ENCODE measurements at places on chromosomes 5 and 9. TPM values are rescaled to one million over a fixed set of nuclear protein-coding genes. Genes with fewer than 3 reads are reported as not detected.
A peak's percentile ranks its signal among the peaks of the same experiment; 100 is the strongest.

JADE2 gene
- total RNA-seq, result 0.71 TPM

- no peaks in the 10 kb centered on the region for H3K36me3 ChIP-seq
- H3K27me3 ChIP-seq, result no peaks in the 10 kb centered on the region
- H3K27ac ChIP-seq, result no peak overlapping the region
- peaks cover 45% of the 10 kb centered on the region for H3K4me1 ChIP-seq
- H3K4me3 ChIP-seq, result no peak overlapping the region
- no peak for DNase-seq
Measured at GRCh38 chr5:142805339-142805738, 35.2 kb downstream of the ARHGAP26 start.

- no peaks in the 10 kb centered on the region for H3K36me3 ChIP-seq
- H3K27ac ChIP-seq, result no peak overlapping the region
- peaks cover 10% of the 10 kb centered on the region for H3K27me3 ChIP-seq
- H3K4me3 ChIP-seq, result no peak overlapping the region
- H3K4me1 ChIP-seq, result no peaks in the 10 kb centered on the region
Measured at GRCh38 chr9:91942201-91942600, 7.8 kb downstream of the ROR2 start.

GRCh38 chr9:118940473-118940872, 428.8 kb downstream of the BRINP1 start:
- no peaks in the 10 kb centered on the region for H3K36me3 ChIP-seq
- no peaks in the 10 kb centered on the region for H3K27me3 ChIP-seq
- no peak overlapping the region for H3K27ac ChIP-seq
- H3K4me1 ChIP-seq, result no peaks in the 10 kb centered on the region
- DNase-seq, result no peak

- H3K4me1 ChIP-seq, result no peaks in the 10 kb centered on the region
- H3K36me3 ChIP-seq, result peaks cover 33% of the 10 kb centered on the region
- DNase-seq, result no peak
- no peak overlapping the region for H3K4me3 ChIP-seq
Measured at GRCh38 chr5:77066184-77066583, 20.9 kb downstream of the ZBED3 start.

ALDOB gene
- not detected for total RNA-seq

SLC1A1 gene
- total RNA-seq, result not detected

GRCh38 chr5:152113401-152113800, 188.8 kb upstream of the GLRA1 start:
- no peak overlapping the region for H3K4me3 ChIP-seq
- no peak for DNase-seq
- H3K4me1 ChIP-seq, result no peaks in the 10 kb centered on the region
- no peaks in the 10 kb centered on the region for H3K36me3 ChIP-seq

ABCA1 gene
- total RNA-seq, result 0.04 TPM

GRM6 gene
- total RNA-seq, result not detected

TBCA gene
- total RNA-seq, result 661 TPM

CACFD1 gene
- total RNA-seq, result 13.6 TPM

- H3K4me1 ChIP-seq, result no peaks in the 10 kb centered on the region
- H3K4me3 ChIP-seq, result no peak overlapping the region
- no peaks in the 10 kb centered on the region for H3K36me3 ChIP-seq
- no peak for DNase-seq
- no peak overlapping the region for H3K27ac ChIP-seq
- H3K27me3 ChIP-seq, result no peaks in the 10 kb centered on the region
Measured at GRCh38 chr5:178778919-178779318, 48.5 kb upstream of the ZNF354A start.

DNA sequence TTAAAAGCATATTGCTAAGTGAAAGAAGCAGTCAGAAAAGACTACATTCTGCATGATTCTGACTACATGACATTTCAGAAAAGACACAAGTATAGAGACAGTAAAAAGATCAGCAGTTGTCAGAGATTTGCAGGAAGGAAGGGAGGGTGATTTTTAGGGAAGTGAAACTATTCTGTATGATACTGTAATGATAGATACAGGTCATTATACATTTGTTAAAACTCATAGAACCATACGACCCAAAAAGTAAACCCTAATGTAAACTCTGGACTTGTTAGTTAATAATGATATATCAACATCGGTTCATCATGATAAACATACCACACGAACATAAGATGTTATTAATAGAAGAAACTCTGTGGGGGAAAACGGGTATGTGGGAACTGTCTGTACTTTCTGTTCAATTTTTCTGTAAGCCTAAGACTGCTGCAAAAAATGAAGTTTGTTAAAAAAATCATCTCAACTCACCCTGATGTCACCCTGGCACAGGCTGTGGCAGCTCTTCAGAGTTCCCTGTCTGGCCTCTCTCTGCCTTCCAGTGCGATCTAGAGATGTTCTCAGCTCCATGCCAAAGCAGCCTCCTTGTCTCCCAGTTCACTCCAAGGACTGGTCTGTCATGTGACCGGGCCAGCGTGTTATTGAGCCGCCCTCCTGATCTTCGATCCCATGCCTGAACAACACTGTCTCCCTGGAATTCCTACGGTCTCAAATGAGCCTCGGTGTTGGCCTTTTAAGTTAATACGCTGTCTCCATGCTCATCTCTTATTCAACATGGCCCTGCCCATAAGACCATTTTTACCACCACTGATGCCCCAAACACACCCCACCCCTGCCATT, 35.4 kb downstream of the PRLR start:
- H3K36me3 ChIP-seq, result no peaks in the 10 kb centered on the region
- DNase-seq, result no peak
- H3K4me1 ChIP-seq, result peaks cover 28% of the 10 kb centered on the region

GRCh38 chr5:54093861-54094260, 216.5 kb downstream of the ARL15 start:
- H3K4me1 ChIP-seq, result peaks cover 9% of the 10 kb centered on the region
- no peak overlapping the region for H3K4me3 ChIP-seq
- H3K36me3 ChIP-seq, result no peaks in the 10 kb centered on the region
- DNase-seq, result no peak

DNA sequence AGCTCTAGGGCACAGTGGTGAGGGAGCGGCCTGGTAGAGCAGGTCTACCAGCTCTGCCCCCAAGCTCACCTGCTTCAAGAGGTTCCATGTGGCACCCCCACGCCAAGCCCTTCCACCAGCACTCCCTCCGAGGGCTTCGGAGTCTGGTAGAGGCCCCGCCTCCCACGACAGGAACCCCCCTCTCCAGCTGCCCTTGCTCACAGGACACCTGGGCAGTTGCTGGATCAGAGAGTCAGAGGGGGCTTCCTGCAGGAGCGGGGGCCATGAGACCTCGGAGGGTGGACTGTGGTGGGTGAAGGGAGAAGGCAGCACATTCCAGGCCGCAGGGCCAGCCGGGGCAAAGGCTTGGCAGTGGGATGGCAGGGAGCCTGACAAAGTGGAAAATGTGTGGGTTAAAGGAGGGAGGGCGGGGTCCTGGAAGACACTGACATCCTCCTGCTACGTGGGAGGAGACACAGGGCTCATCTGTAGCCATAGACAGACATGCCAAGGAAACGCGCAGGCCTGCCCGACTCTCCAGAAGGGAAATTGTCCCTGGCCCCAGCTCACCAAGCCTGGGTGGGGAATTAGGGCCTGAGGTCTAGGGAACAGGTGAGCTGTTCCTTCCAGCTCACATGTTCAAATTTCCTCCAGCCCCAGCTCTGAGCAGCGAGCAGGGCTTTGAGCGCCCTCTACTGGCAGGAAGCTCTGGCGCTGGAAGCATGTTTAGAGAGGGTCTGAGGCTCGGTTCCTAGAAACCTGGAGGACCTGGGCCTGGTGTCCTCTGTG, 74.2 kb downstream of the NTNG2 start:
- H3K27ac ChIP-seq, result no peak overlapping the region
- H3K36me3 ChIP-seq, result no peaks in the 10 kb centered on the region
- no peak overlapping the region for H3K4me3 ChIP-seq
- DNase-seq, result peak; percentile 80
- no peaks in the 10 kb centered on the region for H3K4me1 ChIP-seq
- H3K27me3 ChIP-seq, result peaks cover 43% of the 10 kb centered on the region

DNA sequence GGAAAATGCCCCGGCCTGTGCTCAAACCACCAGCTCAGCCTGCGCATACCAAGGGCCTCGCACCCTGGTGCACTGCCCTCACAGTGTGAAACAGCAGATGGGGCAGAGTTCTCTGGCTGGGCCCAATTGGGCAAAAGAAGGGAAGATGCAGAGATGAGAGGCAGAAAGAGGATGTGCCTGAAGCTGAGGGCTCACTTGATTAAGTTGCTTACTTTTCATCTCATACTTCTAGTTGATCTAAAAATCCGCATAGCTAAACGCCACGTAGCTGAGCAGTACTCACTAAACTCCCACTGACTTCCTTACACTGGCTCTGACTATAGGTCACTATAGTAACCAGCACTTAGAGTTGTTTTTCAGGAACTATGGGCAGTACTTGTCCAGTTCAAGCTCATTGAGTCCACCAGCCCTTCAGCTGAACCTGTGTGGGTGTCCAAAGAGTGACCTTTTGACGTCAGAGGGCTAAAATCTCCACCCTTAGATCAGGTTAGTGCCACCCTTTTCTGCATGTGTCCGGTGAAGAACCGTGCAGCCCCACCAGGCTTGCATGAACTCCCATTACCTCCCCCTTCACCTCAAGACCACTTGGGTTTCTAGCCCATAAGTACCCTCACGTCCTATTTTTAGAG, 215.2 kb downstream of the AUH start:
- no peaks in the 10 kb centered on the region for H3K4me1 ChIP-seq
- H3K27me3 ChIP-seq, result no peaks in the 10 kb centered on the region
- no peak overlapping the region for H3K4me3 ChIP-seq

- H3K4me1 ChIP-seq, result no peaks in the 10 kb centered on the region
- H3K27me3 ChIP-seq, result no peaks in the 10 kb centered on the region
- H3K27ac ChIP-seq, result no peak overlapping the region
- no peak overlapping the region for H3K4me3 ChIP-seq
- H3K36me3 ChIP-seq, result no peaks in the 10 kb centered on the region
Measured at GRCh38 chr5:36646507-36647023, 40.2 kb downstream of the SLC1A3 start.

HRCT1 gene
- total RNA-seq, result 0.48 TPM

- DNase-seq, result no peak
- no peak overlapping the region for H3K27ac ChIP-seq
- no peaks in the 10 kb centered on the region for H3K27me3 ChIP-seq
- H3K4me3 ChIP-seq, result no peak overlapping the region
Measured at GRCh38 chr5:22053195-22053594, 799.9 kb downstream of the CDH12 start.

TXNDC8 gene
- total RNA-seq, result not detected

DNA sequence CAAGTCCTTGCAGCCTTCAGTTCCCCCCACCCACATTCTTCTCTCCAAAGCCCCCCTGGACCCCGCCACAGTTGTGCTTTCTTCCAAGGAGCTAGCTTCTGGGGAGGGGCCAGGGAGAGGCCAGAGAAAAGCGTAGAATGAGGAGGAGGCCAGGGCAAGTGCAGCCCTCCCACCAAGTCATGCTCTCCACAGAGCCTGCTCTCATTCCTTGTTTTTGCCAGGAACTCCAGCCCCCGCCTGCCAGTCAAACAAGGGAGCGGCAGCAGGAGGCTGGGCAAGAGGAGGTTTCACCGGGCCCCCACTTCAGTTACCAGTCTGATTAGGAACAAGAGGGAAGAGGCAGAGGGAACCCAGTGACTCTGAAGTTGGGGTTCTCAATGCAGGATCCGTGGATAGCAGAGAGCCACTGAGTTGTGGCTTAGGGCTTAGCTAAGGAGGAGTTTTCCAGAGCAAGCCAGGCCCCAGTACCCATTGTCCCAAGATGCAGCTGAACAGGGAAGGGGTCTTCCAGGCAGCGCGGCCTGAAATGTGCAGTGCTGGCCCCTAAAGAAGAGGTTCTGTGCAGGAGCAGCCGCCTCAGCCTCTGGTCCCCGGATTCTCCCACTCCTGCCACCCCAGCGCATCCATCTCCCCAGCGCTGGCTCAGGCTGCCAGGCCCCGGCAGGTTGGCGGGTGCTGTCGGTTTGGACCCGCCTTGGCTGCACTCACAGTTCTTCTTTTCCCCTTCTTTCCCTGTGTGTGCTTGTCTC, 120.6 kb downstream of the DAB2IP start:
- no peaks in the 10 kb centered on the region for H3K36me3 ChIP-seq
- no peaks in the 10 kb centered on the region for H3K27me3 ChIP-seq
- no peak for DNase-seq
- H3K27ac ChIP-seq, result no peak overlapping the region
- H3K4me3 ChIP-seq, result no peak overlapping the region

- peaks cover 24% of the 10 kb centered on the region for H3K4me1 ChIP-seq
- H3K36me3 ChIP-seq, result no peaks in the 10 kb centered on the region
- H3K27me3 ChIP-seq, result no peaks in the 10 kb centered on the region
- DNase-seq, result no peak
Measured at GRCh38 chr5:170553218-170553617, 49.4 kb downstream of the KCNIP1 start.

FBP1 gene
- total RNA-seq, result not detected

LCN9 gene
- not detected for total RNA-seq

DNA sequence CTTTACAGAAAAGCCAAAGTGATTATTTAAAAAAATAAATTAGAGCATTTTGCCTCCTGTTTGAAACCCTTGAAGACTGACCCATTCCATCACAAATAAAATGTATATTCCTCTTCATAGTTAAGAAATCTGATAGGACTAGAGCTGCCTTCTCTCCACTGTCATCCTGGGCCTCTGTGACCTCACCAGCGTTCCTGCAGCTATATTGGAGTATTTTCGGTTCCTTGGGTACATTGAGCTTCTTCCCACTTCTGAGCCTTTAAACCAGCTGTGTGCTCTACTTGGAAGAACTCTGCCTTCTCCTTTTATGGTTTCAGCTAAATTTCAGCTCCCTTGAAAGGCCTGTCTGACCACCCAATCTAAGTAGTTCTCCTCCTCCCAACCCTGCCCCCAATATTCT, 99.1 kb upstream of the ABCA1 start:
- no peaks in the 10 kb centered on the region for H3K36me3 ChIP-seq
- no peaks in the 10 kb centered on the region for H3K4me1 ChIP-seq
- no peaks in the 10 kb centered on the region for H3K27me3 ChIP-seq
- no peak overlapping the region for H3K4me3 ChIP-seq

- DNase-seq, result no peak
- H3K27me3 ChIP-seq, result no peaks in the 10 kb centered on the region
- H3K4me3 ChIP-seq, result no peak overlapping the region
- no peaks in the 10 kb centered on the region for H3K36me3 ChIP-seq
Measured at GRCh38 chr5:73232266-73233041, 59.5 kb downstream of the TMEM174 start.

CTXN3 gene
- not detected for total RNA-seq

GRCh38 chr5:173581408-173582215, 34.8 kb downstream of the BOD1 start:
- DNase-seq, result peak; percentile 91
- H3K36me3 ChIP-seq, result no peaks in the 10 kb centered on the region
- H3K27ac ChIP-seq, result peak overlapping the region; percentile 74
- H3K4me1 ChIP-seq, result peaks cover 33% of the 10 kb centered on the region
- no peaks in the 10 kb centered on the region for H3K27me3 ChIP-seq
- H3K4me3 ChIP-seq, result no peak overlapping the region

DNA sequence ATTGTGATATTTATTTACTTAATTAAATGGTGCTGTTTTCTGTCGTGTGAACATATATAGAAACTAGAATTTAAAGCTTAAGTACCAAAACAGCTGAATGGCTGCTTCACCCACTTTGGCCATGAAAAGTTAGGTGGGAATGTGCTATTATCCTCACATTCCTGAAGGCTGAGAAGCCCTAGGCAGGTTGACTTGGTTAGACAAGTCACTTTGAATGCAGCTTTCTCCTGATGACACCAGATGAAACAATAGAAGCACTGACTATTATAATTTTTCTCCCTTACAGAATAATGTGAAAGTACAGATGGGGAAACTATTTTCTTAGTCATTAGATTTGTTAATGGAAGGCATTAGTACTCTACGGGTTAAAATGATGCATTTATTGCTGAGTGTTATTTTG, 65.1 kb upstream of the C5orf46 start:
- H3K4me1 ChIP-seq, result peaks cover 6% of the 10 kb centered on the region
- no peaks in the 10 kb centered on the region for H3K36me3 ChIP-seq
- DNase-seq, result no peak
- no peak overlapping the region for H3K4me3 ChIP-seq
- H3K27ac ChIP-seq, result no peak overlapping the region
- H3K27me3 ChIP-seq, result no peaks in the 10 kb centered on the region

Measured in SJCRH30 (cell line).